ENCODE measurements at places on chromosomes 4 and X. TPM values are rescaled to one million over a fixed set of nuclear protein-coding genes. Genes with fewer than 3 reads are reported as not detected.

Gene AKAP4
- total RNA-seq = not detected

Gene MAGEA11
- not detected for total RNA-seq

GRCh38 chrX:150017868-150018267, 79.6 kb upstream of the EOLA2 start:
- DNase-seq = no peak

Gene POU4F2
- total RNA-seq = 0.14 TPM

- DNase-seq = no peak
Observed at GRCh38 chr4:102639598-102639997, 121.2 kb downstream of the MANBA start.

All from neural crest cell (in vitro differentiated cells).